ENCODE measurements at places on chromosomes 7 and 10. TPM values are rescaled to one million over a fixed set of nuclear protein-coding genes. Genes with fewer than 3 reads are reported as not detected.

The ZMYND11 gene
- total RNA-seq, result 67.9 TPM

GRCh38 chr10:119829429-119829828, 43.2 kb downstream of the MCMBP start:
- DNase-seq, result no peak

DNA sequence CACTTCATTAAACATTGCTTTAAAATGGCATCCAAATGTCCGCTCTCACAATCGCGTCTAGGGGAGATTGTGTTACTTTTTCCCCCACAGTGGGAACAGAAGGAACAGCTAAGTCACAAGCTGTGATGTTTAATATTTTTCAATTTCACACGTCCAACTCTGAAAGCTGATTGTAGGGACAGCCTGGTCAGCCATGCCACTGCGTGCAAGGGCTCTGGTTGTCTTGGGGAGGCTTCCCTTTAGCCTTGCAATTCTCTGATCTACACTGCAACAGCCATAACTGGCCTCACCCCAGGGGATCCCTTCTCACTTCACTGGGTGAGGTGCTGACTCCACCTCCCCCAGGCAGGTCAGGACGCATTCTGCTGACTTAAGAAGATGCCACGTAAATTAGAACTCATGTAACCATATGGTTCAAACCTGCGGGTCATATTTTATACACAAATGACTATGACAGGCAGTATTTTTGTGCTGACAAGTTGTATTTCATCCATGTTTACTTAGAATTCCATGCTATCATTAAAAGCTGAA, 425.2 kb upstream of the NFE2L3 start:
- DNase-seq, result no peak

- DNase-seq, result no peak
Observed at GRCh38 chr7:121003986-121004685, 15.6 kb downstream of the CPED1 start.

DNA sequence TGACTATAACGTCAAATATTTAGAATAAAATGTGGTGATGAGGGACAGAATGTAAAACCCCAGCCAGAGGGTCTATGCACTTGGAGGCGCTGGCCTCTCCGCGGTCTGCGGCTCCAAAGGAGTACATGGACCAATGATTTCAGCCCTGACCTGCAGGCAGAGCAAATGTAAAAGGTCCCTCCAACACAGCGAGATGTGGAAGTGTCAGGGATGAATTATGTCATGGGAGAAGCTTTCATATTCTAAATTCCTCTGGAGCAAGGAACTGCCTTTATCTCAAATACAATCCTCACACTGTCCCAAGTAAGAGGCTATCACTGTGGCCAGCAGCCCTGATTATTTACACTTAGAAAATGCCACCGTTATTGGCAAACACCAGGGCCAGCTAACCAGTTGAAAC, 139.4 kb downstream of the GFRA1 start:
- DNase-seq, result no peak

GRCh38 chr10:79385392-79385795, 38.1 kb downstream of the PPIF start:
- no peak for DNase-seq

Data from esophagus squamous epithelium (tissue), 5 donors.